Stimulated activated CD4-positive, alpha-beta T cell treated with anti-CD3 and anti-CD28 coated beads, Interleukin-1b, Interleukin-23, amount 100 ng/mL, for 1 hour (primary cell): ENCODE measurements at places on chromosomes 7 and 10.

GRCh38 chr10:16950656-16951601, 133.7 kb upstream of the RSU1 start:
- DNase-seq, result no peak

- no peak for DNase-seq
Measured at GRCh38 chr10:78264361-78264760, 230.7 kb downstream of the RPS24 start.

GRCh38 chr10:6052247-6053221, 9.6 kb downstream of the IL2RA start:
- peak; percentile 45 for DNase-seq

DNA sequence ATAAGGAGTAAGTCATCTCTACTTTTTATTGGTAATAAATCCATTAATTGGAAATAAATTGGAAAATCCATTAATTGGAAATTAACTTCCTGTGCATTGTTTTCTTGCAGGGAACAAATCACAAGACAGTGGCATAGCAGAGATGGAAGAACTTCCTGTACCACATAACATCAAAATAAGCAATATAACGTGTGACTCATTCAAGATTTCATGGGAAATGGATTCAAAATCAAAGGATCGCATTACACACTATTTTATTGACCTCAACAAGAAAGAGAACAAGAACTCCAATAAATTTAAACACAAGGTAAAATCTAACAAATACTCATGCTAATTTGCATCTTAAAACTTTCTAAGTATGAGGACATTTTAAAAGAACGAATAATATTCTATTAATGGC, 57.8 kb downstream of the PHYHIPL start:
- no peak for DNase-seq

DNA sequence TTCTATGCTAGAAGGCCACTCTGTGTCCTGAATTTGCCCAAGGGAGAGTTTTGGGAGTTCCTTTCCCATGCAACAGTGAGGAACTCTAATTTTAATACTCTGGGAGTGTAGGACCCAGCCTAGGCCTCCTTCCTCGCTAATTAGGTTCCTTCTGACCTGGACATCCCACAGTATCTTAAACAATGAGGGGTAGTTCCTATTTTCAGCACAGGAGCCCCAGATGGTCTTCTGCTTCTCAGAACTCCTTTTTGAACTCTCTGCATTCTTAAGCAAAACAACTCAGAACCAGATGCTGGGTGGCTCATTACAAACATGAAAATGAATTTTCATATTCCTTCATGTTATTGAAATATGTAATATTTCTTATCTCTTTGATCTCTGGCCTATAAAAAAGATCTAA, 116.9 kb downstream of the LRMDA start:
- no peak for DNase-seq

DNA sequence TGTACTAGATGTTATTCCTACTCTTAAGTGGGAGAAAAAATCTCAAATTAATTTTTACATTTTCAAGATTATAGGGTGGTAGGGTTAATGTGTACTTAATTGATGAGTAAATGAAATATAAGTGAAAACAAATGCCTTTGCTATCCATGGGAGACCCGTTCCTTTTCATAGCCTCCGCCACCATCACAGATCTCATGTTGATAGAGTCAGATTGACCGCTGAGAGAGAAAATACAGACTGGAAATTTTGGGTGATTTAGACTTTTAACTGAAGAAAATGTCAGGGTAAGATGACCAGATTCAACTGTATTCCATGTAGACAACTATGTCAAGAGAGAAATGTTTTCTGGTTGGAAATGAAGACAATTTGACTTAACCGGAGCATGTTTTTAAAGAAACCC, 446.2 kb downstream of the AUTS2 start:
- DNase-seq, result no peak

DNA sequence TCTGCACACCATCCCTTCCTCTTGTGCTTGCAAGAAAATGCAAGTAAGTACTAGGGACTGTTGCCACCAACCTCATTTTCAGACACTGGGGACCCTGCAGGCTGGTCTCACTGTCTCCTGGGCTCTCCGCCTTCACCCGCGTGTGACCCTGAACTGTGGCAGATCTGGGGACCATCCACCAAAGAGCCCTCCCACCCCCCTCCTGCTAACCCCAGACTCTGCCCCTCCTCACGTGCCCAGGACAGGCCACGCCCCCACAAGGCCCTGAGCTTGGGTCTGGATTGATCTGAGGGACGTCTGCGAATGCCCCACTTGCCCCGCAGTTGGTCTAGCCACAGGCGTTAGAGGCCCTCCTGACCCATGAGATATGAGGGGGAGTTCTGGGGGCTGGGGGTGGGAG, 8.1 kb downstream of the CNPY1 start:
- no peak for DNase-seq

GRCh38 chr7:4797858-4798705, 22.7 kb downstream of the AP5Z1 start:
- DNase-seq, result peak; percentile 48

- no peak for DNase-seq
Measured at GRCh38 chr7:132307465-132307864, 268.8 kb downstream of the PLXNA4 start.
